MV-4-11 (cell line): ENCODE measurements at places on chromosomes 4 and X.
A peak's percentile ranks its signal among the peaks of the same experiment; 100 is the strongest.

- no peak for DNase-seq
These were observed 23.7 kb downstream of the FAM193A start for GRCh38 chr4:2560167-2560566.

DNA sequence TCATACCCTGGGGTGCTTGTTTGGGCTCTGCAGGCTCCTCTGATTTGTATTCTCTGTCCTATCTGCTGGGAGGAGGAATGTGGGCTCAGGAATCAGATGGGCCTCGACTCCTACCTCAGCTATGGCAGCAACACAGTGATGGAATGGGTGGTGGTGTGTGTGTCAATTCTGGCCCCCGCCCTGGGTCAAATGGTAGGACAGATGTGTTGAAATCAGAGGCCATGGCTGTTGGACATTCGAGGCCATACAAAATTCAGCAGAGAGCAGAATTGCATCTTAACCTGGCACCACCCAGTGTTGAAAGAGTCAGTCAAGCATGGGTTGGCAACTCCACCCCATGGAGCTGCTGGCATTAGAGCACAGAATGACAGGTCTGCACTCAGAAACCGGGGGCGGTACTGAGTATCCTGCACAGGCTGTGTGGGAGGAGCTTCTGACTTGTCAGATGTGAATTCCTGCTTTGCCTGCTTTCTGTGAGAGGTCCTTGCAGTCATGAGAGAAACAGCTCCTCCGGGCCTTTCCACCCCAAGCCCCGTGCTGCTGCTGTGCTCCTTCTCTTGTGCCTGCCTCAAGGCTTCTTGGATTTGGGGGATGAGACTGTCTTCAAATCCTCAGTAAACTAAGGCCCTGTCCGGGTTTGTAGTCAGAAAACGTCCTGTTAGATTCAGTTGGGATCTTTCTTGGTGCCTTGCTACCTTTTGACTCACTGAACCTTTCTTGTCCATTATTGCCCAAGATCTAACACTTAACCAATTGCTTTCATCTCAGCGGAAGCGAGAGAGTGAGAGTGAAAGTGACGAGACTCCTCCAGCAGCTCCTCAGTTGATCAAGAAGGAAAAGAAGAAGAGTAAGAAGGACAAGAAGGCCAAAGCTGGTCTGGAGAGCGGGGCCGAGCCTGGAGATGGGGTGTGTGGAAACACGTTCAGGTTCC is 13.0 kb downstream of the DKC1 start:
- no peak for DNase-seq

DNA sequence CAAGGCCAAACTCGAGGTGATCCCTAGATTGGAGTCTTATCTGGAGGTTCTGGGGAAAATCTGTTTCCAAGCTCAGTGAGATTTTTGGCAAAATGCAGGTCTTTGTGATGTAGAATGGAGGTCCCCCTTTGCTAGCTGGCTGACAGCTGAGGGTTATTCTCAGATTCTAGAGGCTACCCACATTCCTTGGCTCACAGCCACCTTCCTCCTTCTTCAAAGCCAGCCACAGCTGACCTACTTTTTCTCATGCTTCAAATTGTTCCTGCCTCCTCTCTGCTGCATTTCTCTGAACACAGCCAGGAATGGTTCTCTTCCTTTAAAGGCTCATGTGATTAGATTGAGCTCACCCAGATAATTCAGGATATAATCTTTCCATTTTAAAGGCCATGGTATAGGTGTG is 86.9 kb downstream of the VCX3A start:
- DNase-seq: no peak

GRCh38 chr4:179989975-179990374 is 2253.2 kb upstream of the TENM3 start:
- DNase-seq: peak; percentile 99

- no peak for DNase-seq
These were observed 95.4 kb downstream of the SHOX start for GRCh38 chrX:725971-726370.

- no peak for DNase-seq
These were observed 207.3 kb upstream of the RADX start for GRCh38 chrX:106404512-106404911.

GRCh38 chr4:131248314-131248713 is 1900.8 kb upstream of the PCDH10 start:
- peak; percentile 48 for DNase-seq

DNA sequence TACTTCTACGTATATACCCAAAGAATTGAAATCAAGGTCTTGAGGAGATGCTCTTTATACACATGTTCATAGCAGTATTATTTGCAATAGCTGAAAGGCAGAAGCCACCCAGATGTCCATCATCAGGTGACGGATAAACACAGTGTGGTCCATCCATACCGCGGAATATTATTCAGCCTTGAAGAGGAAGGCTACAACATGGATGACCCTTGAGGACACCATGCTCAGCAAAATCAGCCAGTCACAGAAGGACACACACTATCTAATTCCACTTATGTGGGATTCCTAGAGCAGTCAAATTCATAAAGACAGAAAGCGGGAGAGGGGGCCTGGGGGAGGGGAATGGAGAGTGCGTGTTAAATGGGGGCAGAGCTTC is 44.5 kb downstream of the RGS12 start:
- no peak for DNase-seq

DNA sequence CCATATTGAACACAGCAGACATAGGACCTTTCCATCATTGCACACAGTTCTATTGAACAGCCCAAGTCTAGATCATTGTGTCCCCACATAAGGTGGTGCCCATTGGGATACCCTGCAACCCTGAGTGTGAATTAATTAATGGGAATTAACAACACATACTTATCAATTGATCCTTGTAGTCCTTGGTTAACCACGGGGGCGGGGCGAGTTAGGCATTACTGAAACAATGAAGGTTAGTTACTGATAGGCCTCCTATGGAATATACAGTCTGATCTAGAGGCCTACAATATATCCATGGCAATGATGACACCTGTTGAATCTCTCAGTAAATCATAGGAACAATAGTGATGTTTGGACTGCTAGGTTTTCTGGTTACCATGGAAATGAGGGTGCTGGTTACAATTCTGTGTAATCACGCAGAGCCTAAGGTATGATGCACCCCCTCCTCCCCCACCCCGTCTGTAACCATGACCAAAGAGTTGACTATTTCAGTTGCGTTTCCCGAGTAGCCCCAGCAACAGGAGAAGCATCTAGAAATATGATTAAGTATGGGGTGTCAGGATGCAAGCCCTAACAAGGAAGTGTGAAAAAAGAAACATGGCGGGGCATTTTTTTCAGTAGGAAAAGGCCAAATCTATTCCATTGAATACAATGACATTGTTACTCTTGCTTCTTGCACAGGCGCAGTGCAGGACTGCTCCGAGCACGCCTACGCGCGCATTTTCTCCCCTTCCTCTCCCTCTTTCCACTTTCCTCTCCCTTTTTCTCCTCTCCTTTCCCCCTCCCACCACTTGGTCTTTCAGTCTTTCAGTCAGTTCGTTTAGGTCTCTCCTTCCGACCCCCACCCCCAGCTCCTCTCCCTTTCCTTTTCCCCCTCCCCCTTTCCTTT is 677 bp upstream of the NONO start:
- DNase-seq: no peak

DNA sequence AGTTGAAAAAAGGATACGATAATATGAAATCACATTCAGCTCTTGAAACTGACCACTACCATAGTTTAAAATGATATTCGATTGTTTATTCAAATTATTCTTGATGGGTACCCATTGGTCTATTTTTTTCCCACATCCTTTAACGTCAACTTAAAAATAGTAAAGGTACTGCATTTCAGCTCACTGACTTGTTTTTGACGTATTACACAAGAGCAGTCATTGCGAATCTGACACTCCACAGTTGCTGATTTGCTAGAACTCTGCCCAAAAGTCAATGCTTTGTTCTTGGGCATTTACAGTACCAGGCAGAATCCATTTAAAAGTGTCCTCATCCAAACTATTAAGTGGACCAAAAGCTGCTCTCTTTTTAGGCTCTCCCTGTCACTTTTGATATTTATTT is 1.2 kb upstream of the PDS5A start:
- no peak for DNase-seq

DNA sequence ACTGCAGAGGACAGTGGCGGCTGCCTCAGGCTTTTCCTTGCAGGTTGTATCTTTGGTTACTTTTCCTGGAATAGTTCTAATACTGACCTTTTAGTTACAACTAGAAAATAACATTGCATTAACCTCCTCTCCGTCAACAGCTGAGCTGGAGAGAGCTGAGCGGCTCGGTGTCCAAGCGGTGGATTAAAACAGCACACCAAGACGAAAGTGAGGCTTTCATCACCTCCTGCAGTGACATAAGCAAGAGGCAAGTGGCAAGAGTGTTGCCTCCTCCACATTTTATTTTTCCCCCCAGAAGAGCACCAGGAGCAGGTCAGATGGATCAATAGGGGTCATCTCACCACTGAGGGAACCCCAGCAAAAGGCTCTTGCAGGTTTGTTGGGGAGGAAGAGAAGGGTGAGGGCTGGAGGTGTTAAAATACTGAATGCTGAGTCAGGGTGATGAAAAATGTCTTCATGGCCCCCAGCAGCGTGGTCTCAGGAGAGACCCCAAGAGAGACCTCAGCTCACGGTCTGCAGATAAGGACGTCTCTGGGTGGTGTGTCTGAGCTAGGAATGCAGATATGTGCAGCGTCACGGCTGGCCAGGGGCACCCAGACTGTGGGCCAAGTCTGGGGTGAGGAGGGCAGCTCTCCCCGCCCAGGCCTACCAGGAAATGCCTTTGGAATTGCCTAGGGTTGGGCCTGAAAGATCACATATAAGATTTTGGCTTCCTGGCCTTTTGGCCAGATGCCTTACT is 50.3 kb downstream of the CASP3 start:
- DNase-seq: no peak

GRCh38 chr4:137664046-137664387 is 131.7 kb upstream of the PCDH18 start:
- no peak for DNase-seq

DNA sequence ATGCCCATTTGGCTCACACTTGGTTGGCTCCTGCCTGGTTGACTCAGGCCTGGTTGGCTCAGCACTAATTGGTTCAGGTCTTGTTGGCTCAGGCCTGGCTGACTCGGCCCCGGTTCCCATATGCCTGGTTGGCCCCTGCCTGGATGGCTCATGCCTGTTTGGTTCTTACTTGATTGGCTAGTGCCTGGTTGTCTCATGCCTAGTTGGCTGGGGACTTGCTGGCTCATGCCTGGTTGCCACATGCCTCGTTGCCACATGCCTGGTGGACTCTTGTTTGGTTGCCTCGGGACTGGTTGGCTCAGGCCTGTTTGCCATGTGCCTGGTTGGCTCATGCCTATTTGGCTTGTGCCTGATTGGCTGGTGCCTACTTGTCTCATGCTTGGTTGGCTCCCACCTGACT is 103.7 kb downstream of the APOOL start:
- DNase-seq: no peak

- DNase-seq: peak; percentile 0
These were observed 121.5 kb downstream of the PPEF1 start for GRCh38 chrX:18828832-18829404.

DNA sequence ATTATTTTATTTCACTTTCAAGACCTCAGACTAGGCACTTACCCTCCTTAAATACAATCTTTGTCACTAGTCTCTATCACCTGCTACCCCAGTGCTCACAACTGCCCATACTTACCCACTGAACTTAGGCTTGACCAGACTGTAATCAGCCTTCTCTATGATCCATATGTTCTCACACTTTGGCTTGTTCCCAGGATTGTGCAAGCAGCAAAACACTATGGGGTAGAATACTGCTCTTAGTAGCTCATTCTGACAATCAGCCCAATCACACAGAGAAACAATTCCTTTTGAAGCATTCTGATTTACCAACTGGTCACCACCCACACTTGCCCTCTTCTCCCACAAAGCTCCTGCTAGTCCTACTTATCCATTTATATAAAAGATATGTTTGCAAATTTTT is 878.3 kb downstream of the FSTL5 start:
- no peak for DNase-seq

GRCh38 chr4:48766131-48766792 is 13.8 kb downstream of the FRYL start:
- DNase-seq: peak; percentile 43

DNA sequence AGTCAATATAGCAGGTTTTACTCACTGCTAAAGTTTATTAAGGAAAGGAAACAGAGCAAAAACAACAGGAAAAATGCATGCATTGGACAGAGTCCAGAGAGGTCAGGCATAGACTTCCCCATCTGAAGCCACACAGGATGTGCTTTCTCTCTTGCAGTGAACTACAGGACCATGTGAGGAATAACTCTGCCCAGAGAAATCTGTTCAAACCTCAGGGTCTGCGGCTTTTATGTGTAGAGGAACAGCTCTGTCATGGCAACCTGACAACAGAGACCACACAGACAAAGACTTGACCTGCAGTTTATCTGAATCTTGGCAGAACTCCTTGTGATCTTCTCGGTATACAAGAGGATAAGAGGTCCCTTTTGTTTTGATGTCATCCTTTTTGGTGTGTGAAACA is 46.3 kb upstream of the LONRF3 start:
- DNase-seq: no peak

- DNase-seq: no peak
These were observed 26.9 kb downstream of the IGSF1 start for GRCh38 chrX:131262200-131262599.

DNA sequence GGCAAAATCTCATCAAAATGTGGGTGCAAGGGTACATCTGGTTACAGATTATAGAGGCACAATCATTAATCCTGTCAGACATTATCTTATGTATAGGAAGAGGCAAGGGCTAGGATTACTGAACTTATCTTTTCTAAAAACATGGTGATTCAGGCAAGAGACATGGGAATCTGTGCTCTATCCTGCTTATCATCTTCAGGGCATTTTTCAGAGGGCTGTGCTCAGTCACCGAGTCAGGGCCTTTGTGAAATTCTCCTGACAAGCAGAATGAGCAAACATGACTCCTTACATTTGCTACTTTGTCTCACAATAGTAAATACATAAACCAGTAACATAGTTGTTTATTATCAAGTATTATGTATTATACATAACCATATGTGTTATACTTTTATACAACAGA is 84.2 kb upstream of the KCTD8 start:
- DNase-seq: no peak

DNA sequence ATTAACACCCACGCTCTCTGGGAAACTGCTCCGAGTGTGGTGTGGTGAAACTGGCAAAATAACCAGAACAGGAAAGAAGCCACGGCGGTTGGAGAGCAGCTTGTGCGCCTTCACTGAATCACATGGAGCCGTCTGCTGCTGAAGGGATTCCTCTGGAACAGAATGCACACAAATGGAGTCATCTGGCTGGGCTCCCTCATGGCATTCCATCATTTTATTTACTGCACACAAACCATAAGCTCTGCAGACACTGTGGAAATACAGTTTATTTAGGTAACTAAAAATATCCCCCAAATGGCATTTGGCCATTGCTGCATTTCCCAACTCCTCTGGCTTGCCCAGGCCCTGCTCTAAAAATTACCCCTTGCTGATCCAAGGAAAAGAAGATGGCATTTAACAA is 187.0 kb upstream of the S100G start:
- no peak for DNase-seq

DNA sequence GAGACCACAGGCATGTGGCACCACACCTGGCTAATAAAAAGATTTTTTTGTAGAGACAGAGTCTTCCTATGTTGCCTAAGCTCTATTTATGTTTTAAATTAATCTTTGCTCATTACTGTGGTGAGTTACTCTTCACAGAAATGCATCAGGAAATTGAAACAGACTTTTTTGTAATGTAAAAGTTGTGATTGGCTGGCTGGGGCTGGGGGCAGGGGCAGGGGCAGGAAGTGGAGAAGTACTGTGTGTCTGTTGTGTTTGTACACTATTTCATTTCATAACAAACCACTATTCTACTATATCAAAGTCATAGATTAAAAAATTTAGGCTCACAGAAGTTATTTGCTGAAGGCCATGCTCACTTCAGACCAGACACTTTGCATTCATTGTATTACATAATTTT is 19.1 kb upstream of the ABRAXAS1 start:
- DNase-seq: no peak

GRCh38 chr4:84691170-84691691 is 108.3 kb downstream of the CDS1 start:
- DNase-seq: peak; percentile 81
